ENCODE measurements at places on chromosomes 3 and 15.
A peak's percentile ranks its signal among the peaks of the same experiment; 100 is the strongest.

DNA sequence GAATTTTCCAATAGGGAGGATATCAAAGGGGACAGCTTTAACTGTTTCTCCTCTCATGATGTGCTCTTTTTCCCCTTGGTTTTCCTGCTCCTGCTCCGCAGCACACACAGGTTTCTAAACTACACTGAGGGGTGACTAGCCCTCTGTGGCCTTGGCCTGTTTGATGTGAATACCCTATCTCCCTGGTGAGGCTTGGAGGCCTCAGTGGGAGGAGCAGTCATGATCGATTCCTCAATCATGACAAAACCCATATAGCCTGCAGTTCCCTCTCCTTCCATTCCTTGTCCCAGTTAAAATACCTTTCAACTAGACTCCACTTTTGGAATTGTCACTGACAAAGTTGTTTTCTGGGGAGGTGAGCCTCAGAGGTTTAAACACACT is 24.0 kb upstream of the USP3 start:
- DNase-seq: no peak

DNA sequence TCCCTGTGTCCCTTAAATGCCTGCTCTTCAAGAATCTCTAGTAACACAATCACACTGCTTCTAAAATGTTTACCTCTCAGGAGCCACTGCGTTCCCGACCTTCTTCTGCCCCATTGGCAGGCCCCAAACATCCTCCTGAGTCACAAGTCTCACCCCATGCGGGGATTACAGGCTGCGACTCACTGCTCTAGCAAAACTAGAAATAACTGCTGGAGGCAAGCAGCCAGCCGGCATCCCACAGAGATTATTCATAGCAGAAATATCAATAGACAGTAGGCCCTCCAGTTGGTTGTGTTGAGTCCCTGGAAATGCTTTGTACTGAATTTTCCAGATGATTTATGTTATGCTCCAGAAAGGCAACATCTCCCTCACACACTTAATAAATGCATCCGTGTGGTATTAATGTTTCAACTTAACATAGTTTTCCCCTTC is 64.8 kb downstream of the RFTN1 start:
- peak; percentile 98 for DNase-seq

DNA sequence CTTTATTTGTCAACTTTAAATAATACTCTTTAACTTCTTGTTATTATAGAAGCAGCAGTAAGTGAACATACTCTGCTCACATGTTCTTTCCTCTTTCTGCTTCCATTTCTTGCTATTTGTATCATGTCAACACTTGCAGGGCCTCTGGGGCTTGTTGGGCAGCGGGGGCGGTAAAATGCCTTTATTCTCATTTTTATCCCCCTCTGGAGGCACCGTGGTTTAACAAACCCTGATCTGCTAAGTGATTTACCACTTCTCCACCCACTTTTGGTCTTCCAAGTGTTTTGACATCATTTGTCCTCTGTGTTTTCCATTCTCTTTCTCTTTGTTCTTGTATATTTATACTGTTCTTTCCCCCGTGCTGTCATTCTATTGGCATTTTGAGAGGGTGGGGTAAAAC is 33.9 kb downstream of the SCN10A start:
- DNase-seq: no peak

GRCh38 chr3:46369151-46369550 is 1.6 kb upstream of the CCR5 start:
- no peak for DNase-seq

DNA sequence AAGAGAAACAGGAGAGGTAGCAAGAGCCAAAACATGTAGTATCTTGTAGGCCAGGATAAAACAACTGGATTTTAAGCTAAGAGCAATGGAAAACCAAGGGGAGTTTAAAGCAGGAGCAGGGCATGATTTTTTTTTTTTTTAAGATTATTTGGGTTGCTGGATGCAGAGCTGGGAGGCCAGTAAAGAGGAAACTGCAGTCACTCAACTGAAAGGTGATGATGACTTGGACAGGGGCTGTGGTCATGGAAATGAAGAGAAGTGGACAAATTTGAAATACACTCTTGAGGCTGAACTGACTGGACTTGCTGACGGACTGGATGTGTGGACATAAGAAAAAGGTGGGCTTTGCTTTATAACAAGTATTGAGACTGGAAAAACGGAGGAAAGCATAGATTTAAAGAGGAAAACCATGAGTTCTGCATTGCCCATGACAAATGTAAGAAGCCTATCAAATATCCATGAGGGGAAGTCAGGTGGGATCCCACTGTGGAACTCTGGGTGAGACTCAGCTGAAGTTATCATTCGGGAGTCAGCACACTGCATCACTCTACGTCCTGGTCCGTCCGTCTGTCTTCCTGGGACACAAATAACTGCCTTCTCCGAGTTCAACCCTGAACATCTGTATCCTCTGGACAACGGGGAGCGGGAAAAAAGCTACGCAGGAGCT is 688 bp downstream of the XPC start:
- DNase-seq: peak; percentile 17

DNA sequence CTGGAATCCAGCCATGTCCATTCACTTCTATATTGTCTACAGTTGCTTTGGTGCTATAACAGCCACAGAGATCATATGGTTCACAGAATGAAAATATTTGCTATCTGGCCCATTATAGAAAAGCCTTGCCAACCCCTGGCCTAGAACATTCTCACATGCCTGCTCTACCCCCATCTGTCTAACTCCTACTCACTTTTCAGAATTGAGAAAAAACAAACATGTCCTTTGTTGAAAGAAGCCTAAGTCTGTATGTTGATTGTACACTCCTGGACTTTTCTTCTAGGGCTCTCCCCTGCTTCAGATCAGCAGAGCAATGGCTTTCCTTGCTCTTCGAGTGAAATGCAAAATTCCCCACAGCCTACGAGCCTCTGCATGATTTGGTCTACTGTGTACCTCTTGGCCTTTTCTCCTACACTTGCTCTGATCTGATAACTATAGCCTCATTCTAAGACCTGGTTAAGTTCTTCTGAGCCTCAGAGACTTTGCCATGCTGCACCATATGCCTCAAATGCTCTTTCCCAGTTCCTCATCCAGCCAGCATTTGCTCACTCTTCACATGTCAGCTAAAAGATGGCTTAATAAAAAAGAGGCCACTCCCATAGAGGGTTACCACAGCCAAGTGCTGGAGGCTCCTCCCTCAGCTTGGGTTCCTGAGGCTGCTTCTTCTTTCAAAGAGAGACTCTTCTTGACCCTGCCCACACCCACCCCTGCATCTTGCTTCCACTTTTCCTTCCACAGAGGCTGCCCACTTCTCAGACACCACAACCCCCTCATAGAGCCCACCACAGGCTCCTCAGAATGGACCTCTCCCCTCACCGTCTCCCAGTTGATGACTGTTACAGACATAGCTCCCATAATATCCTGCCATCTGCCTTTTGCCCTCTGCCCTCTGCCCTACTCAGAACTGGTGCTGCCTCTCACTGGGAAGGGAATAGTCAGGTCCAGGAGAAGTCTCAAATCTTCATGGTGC is 22.9 kb upstream of the DCLK3 start:
- no peak for DNase-seq

- DNase-seq: no peak
Measured at GRCh38 chr3:85074003-85074402, 115.2 kb downstream of the CADM2 start.

DNA sequence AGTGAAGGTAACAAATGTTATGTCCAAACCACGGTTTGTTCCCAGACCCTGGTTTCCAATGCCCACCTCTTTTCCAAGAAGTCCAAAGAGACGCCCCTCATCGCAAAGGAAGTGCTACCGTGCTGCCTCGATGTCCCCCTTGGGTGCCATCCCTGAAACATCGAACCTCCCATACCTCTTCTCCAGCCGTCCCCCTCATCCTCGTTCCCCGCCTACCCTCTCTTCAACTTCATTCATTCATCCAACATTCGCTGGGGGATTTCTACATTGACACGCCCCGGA is 467 bp downstream of the TIPIN start:
- no peak for DNase-seq

DNA sequence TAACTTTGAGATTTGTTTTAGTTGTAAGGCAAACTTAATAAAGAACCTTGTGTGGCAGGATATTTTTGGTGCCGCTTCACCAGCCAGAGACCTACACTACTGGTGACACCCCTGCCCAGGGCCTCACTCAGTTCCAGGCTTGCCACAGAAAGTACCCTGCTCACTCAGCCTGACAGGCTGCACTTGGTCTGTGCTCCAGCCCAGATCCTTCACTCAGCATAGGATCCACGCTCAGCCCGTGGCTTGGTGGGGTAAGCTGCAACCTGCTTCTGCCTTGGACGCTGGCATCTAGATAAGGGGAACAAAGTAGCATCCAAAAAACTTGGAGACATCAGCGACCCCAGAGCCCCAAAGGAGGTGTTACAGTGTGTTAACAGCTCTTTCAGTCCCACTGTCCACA is 825.5 kb downstream of the EPHA3 start:
- DNase-seq: no peak

- DNase-seq: peak; percentile 8
Measured at GRCh38 chr3:156577736-156578135, 22.8 kb upstream of the SSR3 start.

- no peak for DNase-seq
Measured at GRCh38 chr3:156273111-156273694, 152.8 kb downstream of the KCNAB1 start.

GRCh38 chr15:73287019-73287418 is 81.7 kb downstream of the HCN4 start:
- DNase-seq: no peak

DNA sequence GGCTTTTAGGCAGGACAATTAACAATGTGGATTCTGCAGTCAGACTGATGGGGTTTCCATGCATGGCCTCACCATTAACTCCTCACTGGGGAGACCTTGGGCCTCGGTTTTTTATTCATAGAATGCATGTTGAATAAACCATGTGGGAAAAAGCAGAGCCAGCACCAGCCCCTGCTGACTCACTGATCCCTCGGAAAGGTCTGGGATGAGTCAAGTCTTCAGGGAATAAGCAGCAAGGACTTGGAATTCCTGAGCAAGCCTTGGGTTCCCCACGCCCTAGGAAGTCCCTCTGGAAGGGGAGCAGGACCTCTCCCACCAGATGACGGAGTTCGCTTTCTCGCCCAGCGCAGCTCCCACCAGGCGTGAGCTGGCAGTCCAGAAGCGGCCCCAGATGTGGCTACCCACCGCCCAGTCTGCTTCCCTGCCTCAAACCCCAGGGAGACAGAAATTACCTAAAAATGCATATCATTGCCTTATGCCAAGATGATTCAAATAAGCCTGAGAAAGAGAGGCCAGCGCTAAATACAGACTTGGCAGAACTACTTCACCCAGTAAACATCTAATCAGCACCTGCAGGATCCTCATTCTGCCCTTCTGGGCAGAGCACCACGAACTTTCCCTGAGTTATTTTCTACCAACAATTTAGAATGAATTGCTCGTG is 45.4 kb downstream of the BTD start:
- peak; percentile 99 for DNase-seq

DNA sequence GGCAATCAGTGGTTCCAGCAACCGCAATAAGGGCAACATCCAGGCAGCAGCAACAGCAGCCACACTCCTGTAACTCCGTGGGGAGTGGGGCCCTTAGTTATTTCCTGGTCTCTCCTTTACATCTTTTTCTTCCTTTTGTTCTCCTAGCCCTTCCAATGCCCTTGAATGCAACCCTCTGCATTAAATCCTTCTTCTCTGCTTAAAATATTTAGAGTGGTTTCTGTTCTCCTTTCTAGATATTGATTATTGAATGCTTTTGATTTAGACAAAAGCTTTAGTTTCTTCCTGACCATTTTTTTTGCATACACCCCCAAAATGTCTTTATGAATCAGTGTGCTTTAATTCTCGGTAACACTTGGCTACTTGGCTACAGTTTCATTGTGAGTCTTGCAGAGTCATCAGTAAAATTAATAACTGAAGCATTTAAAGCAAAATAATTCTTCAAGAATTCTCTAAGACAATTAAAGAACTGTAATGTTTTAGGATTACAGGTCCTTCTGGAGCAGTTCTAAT is 586.1 kb downstream of the MECOM start:
- no peak for DNase-seq

DNA sequence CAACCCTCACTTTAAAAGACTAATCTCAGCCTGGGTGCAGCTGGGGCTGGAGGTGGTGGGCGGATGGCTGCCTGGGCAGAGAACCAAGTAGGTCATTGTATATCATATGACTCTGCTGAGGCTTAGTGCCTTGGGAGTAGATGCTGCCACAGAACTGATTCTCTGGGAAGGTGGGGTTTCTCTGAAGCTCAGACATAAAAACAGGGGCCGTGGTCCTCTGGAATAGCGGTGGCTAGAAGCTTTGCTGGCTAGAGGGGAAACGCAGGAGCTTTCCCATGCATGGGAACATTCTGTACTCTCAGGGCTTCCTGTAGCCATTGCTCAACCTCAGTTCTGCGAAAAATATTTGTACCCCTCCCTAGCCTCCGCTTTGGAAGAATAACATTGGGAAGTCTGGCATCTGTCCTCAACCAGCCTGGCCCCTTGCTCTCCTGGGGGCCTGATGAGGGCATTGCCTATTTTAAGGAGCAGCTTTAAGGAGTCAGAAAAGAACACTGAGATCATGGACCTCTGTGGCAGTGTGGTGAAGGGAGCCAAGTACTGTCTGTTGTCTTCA is 14.7 kb downstream of the TIMP4 start:
- peak; percentile 65 for DNase-seq
